DND-41 (cell line): ENCODE measurements at places on chromosomes 3 and 15.
A peak's percentile ranks its signal among the peaks of the same experiment; 100 is the strongest.

- DNase-seq = no peak
These were observed 510.3 kb downstream of the GBE1 start for GRCh38 chr3:81251096-81251495.

- DNase-seq = no peak
These were observed 206.7 kb downstream of the THRB start for GRCh38 chr3:24287755-24288450.

GRCh38 chr3:74676-75243, 121.8 kb upstream of the CHL1 start:
- DNase-seq = no peak

DNA sequence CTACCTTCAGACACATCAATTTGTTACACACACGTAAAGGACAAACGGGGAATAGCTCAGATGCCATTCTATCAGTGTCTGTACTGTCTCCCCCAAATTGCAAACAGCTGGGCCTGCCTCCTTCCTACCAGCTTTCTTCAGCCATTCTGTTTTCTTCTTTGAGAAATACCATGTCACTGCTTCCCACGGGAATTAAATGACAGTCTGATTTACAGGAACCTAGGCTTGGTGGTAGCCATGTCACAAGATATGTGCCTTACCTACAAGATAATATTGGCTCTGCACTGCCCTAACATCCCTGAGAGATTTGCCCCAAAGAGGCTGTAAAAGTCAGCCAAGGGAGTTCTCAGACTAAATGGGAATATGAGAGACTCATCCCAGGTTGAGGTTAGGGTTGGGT, 308.3 kb downstream of the LRTM1 start:
- no peak for DNase-seq

- no peak for DNase-seq
These were observed 44.8 kb downstream of the GATM start for GRCh38 chr15:45333550-45333949.

- no peak for DNase-seq
These were observed 64.7 kb downstream of the ATP1B3 start for GRCh38 chr3:141941093-141941492.

DNA sequence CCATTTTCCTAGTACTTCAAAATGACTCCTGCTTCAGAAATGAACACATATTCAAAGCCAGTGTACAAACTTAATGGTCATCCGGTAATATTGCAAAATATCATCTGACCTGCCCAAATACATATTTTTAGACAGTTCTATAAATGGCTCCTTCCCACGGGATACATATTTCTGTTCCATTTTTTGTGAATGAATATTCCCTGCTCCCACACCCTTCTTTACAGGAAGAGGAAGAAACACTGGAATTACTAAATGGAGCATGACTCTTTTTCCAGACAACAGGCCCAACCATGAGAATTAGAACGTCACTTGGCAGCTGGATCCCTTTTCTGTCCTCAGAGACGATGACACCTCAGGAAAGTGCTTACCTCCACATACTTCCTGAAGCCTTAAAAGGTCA, 38.0 kb upstream of the CBLB start:
- DNase-seq = no peak

- DNase-seq = no peak
These were observed 108.0 kb downstream of the SERPINI1 start for GRCh38 chr3:167843481-167843880.

DNA sequence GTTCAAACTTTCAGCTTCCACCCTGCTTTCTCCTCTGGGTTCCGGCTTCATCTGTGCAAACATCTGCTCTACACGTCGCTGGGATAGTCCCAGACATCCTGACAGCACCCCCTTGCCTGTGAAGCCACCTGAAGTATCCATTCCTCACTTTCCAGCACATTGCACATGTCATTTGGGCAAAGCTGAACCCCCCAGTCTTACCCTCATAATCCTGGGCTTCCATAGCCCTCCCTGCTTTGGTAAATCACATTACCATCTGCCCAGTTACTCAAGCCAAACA, 42.5 kb downstream of the STARD5 start:
- DNase-seq = no peak

GRCh38 chr3:186520957-186521842, 23.0 kb downstream of the CRYGS start:
- DNase-seq = no peak

DNA sequence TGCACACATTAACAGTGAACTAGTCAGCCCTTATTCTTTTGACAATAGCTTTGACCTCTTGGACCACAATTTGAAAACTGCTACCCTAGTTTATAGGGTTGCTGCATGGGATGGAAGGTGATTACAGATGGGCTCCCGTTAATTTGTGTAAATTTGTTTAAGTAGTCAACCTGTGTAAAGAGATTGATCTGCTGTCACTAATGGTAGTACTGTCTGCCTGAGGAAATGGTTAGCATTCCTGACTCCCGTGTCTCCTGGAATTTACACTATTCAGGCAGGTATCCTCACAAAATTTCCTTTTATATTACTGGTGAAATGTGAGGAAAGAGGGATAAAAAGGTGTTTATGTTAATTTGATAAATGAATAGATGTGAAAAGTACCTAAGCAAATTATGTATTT, 15.3 kb upstream of the EBLN2 start:
- no peak for DNase-seq

DNA sequence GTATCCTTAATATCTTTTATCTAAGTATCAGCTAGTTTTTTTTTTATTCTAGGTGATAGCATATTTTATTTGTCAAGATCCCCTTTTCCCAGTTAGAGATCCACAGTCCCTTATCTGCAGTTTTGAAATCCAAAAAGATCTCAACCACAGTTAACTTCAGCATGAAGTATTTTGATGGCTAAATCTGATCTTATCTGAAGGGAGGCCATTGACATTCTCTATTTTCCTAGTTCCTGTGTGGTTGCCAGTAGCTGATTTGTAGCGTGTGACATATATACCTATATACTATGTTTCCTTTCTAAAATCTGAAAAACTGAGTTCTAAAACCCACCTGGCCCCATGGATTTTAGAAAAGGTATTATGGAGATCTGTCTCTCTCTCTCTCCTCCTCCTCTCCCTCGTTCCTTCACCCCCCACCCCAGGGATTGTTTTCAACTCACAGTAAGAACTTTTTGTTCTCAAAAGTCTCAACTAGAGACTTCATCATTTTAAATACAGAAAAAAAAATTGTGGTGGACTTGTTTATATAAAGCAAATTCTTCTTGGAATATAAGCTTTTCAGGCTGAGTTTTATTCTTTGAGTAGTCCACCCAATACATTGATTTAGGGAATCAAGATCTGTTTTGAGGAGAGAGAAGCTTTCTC, 12.3 kb downstream of the TCF12 start:
- DNase-seq = peak; percentile 21

DNA sequence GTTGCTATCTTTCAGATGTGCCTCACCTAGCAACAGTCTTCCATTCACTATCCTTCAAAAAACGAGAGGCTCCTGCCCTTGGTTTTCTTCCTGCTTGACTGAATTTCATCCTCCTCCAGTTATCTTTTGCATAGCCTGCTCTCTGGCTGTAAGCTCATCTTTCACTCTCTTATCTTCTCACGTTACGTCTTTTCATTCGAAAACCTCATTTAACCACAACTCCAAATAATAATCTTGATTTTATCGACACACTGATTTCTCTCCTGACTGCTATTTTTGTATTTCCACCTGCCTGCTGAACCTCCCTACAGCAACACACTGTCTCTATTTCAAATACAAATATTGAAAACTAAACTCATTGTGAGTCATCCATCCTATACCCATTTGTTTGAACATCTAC, 230.7 kb upstream of the TMC3 start:
- DNase-seq = no peak

DNA sequence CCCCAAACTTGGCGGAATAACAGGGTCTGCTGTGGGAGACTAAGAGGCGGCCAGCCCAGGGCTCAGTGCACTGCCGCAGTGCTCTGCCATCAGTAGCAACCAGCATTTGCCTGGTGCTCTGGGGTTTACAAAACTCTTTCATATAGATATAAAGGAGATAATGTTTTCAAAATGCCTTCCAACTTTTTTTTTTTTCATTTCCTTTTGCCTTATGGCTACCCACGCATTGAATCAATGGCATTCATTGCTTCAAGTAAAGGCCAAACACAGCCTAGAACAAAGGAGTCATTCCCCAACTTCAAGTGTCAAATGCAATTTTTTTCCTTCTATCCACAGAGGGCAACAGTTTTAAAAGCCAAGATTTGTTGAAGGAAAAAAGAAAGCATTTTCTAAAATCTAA, 11.6 kb upstream of the SLC24A5 start:
- DNase-seq = no peak

- DNase-seq = no peak
These were observed 5.4 kb downstream of the IQCF6 start for GRCh38 chr3:51773529-51774056.

DNA sequence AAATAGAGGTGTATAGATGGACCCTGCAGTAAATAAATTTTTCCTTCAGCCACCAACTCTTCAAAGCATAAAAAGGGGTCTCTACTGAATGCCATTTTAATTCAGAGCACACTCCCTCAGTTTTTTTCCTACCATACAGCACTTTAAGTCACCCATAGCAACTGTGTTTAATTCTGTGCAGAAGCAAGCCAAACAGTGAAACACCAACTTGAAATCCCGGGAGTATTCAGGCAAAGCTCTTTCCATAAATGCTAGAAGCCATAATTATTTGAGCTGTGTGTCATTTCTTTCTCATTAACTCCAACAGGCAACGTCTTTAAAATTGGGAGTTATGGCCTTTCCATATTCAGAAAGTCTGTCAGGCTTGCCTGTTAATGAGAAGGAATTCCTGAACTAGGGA, 562.1 kb downstream of the GRM7 start:
- no peak for DNase-seq

DNA sequence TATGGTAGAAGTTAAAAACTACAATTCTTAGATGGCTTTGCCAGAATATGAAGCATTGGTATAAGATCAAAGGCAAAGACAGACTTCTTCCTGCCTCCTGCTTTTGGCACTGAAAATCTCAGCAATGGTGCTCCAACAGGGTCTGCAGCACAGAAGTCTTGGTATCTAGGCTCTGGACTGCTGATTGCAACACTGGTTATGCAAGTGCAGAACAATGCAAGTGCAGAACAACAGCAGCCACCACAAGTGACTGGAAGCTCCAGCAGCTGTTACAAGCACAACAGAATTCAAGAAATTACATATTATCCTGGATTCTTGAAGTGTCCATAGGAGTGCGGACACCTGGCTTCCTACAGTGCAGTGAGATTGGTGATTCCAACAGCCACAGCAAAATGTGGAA, 33.7 kb downstream of the ZBTB20 start:
- DNase-seq = no peak

DNA sequence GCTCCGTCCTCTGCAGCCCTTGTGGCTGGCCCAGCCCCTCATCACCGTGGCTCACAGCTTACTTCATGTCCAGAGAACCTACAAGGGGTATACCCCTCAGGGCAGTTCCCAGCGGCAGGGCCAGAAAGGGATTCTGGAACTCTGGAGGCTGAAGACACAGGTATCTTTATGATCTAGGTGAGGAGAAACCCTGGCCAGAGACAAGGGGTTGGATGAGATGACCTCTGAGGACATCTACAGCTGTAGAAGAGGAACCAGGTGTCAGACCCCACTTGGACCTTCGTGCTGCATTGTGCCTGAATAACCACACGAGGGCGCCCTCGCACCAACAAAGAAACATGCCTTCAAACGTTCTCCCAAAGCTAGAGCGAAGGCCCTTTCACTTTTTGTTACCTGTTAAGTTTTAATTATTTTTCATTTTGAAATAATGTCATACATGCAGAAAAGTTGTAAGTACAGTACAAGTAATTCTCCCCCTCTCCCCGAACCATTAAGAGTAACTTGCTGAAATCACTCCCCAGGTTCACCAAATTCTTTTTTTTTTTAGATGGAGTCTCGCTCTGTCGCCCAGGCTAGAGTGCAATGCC, 118.7 kb upstream of the SMAD3 start:
- DNase-seq = peak; percentile 63

GRCh38 chr3:39121621-39122020, 14.1 kb downstream of the TTC21A start:
- no peak for DNase-seq

- no peak for DNase-seq
These were observed 72.4 kb downstream of the CRYGS start for GRCh38 chr3:186471771-186472170.

- peak; percentile 12 for DNase-seq
These were observed 434.0 kb downstream of the EPHB1 start for GRCh38 chr3:135229018-135229495.

DNA sequence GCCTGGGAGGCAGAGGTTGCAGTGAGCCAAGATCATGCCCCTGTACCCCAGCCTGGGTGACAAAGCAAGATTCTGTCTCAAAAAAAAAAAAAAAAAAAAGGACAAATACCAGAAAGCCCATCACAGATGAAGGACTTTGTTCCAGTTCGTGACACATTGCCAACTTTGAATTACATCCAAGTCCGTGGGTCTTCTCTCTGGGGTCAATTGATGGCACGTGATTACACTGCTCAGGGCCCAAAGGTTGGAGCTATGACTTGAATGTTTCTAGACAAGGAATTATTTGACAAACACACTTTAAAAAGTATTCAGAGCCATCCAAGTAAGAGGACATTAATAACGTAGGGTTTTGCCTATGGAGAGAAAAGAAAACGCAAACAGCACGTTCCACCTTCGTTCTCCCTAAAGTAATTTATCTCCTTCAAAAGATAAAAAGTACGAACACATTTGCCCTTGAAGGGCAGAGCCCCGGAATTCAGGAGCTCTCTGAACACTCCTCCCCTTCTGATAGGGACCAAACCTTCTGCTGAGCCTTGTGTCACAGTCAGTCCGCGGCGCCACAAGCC, 31.3 kb upstream of the ST3GAL6 start:
- DNase-seq = peak; percentile 67
